ENCODE measurements at places on chromosomes 7 and 10.

GRCh38 chr7:123557398-123558288, at the start of gene NDUFA5:
Gene NDUFA5 (minus strand): TSS chr7:123557818. CDS start chr7:123557795, 23 bp downstream.
- DNase-seq = peak; percentile 99

DNA sequence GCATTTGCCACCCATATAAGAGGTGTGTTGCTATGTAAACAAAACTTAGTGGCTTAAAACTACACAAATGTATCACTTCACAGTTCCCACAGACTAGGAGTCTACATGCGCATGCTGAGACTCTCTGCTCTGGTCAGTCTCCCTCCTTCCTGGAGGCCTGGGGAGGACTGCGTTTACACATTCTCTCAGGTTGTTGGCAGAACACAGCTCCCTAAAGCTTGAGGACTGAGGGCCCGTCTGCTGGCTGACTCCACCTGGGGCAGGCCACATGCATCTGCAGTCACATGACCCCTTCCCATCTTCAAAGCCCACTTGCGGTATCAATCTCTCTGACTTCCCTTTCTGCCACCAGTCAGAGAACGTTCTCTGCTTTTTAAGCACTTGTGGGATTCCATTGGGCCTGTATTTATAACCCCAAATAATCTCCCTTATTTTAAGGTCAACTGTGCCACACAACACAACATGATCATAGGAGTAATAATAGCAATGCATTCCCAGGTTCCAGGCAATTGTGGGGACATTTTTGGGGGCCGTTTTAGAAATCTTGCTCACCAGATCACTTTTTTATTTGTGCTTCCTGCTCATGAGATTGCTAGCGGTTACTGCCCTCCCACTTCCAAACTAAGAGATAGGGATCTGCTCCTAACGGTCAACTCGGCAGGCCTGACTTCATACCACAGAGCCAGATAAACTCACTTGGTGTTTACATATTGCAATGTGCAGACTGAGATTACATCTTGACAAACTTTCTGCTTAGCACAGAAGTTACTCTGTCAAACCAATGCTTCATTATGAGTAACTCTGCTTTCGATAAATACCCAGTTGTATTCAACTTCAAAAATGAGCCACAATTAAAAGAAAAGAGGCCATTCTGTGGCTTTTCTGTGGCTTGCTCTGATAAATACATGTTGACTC, 96.3 kb downstream of the ALOX5 start:
- DNase-seq = no peak

GRCh38 chr7:113004726-113005454, 81.7 kb downstream of the GPR85 start:
- no peak for DNase-seq

- DNase-seq = no peak
Observed at GRCh38 chr10:46534828-46535524, 21.5 kb downstream of the GPRIN2 start.

- DNase-seq = no peak
Observed at GRCh38 chr7:33794419-33794818, 110.9 kb upstream of the BMPER start.

DNA sequence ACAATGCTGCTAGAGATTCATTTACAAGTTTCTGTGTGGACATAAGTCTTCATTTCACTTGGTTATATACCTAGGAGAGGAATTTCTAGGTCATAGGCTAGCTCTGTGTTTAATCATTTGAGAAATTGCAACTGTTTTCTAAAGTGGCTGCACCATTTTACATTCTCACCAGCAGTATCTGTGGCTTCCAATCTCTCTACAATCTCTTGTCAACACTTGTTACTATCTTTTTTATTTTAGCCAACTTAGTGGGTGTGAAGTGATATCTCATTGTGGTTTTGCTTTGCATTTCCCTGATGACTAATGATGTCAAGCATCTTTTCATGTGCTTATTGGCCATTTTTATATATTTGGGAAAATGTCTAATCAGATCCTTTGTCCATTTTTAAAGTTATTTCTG, 53.0 kb upstream of the DRGX start:
- no peak for DNase-seq

- no peak for DNase-seq
Observed at GRCh38 chr7:37480041-37481031, 31.7 kb upstream of the ELMO1 start.

DNA sequence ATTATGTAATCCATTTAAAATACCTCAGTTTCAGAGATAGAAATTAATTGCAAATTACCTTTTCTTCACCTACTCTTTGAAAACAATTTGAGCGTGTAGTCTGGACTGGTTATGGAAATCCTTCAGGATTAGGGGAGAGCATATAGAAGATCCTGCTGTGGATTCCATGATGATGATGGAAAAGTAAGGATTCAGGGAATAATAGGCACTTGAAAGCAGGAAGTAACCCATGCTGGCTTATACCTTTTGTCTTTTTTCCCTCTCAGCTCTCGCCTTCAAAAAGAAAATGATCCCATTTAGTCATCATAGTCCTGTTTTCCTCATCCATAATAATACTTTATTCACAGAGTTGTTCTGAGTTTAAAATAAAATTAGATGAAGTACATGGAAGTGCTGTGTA, 4.4 kb downstream of the HBP1 start:
- DNase-seq = no peak

- no peak for DNase-seq
Observed at GRCh38 chr7:132152131-132152889, 424.0 kb downstream of the PLXNA4 start.

DNA sequence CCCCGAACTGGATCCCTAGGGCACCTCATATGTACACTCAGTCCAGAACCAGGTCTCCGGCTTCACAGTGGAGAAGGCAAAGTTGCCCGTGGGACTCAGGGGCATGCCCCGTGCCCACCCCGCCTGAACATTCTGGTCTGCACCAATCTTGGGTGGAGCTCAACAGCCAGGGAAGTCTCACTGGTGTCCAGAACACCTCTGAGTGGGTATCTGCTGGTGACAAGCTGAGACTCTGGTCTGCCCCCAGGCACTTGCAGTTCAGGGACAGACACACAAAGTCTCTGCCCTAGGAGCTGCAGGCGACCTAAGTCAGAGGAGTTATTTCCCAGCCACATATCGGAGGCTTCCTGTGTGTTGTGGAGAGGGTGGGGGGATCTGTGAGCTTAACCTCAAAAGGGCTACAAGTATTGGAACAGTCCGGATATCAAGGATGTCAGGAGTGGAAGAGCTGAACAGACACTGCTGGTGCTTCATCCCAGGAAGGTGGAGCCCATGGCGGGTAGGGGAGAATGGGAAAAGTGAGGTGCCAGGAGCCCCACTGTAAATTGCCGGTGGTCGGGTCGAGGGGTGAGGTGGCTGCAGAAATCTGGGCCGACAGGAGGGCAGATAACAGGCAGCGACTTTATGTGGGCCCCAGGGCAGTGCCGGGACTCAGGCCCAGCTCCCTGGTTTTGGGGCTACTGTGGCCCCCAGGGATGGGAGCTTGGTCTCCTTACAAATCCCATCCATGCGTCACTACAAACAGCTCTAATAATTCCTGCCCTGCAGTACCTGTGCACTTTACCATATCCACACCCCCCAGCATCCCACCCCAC, 8.6 kb upstream of the TLX1 start:
- no peak for DNase-seq

DNA sequence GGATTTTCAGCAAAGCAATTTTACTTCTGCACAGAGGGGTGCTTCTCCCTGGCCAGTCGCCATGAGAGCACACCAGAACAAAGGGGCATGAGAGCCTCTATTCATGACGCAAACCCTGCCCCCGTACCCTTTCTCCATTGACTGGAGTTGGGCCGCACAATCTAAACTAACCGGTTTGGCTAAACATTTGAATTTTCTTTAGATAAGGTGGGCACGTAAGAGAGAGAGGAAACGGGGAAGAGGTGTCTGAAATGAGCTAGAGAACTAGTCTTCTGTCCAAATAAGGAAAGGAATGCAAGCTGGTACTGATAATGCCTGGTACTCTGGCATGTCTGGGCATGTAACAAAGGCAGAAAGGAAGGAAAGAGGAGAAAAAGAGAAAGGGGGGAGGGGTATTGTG, 13.2 kb upstream of the SCIN start:
- DNase-seq = no peak

DNA sequence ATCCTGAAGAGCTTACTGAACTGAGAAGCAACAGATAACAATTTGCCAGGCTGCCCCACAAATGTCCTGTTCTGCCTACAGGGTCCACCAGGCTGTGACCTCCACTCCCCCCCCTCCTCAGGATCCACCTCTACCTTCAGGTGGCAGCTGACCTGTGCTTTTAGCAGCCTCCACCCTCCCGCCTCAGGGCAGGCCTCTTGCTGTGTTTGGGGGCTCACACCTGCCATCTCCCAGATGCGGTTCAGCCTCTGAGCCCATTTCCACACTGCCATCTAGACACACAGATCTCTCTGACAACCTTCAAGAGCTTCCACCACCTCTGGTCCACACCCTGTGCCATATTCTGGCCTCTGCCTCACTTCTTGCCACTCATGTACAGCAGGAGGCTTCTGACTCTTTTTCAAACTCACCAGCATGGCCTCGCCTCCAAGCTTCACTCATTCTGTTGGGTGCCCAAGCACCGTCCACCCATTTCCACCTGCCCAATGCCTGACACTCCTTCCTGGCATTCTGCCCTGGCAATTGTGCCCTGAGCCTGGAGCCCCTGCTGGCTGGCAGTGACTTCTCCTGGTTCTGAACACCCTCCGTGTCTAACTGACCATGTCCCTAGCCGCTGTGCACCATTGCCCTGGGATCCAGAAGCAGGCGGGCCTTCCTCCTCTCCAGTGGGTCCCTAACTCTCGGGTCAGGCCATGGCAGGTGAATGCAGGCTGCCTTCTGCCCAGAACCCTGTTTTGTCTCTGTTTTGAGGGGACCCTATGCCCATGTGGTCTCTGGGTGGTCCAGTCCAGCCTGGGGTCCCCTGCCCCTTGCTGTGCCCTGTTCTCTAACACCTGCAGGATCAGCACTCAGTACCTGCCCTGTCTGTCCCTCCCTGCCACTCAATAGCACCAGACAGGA, 18.5 kb downstream of the TMEM72 start:
- DNase-seq = no peak

DNA sequence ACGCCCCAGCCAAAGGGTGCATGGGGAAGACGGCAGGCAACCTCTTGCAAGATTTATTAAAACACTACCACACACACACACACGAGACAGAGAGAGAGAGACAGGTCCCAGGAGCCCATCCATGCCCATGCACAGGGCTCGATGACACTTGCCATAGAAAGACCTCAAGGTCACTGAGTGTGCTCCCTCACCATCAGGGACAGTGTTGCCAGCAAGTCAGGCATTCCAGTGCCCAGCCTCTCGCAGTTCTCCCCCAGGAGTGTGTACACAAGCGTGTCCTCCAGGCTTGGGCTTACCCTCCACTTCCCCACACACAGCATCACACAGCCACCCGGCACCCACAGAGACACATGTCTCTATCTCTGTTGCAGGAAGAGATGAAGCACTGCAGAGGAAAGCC, 46.8 kb upstream of the SLF2 start:
- no peak for DNase-seq

DNA sequence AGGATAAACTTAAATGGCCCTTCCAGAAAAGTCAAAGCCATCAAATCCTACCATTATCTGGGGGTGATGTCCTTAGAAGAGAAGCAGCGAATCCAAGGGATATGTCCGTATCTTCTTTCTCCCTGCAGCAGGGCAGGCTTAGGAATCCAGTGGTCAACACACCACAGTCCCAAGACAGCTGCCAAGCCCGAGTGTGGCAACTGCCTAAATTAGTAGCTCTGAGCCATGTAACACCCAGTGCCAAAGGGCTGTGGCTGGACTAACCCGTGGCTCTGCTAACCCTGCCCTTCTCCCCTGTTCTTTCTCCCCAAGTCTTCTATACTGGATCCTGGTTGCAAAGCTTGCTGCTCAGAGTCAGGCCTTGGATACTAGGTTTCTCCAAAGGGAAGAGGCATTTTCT, 74.8 kb downstream of the CDK1 start:
- DNase-seq = no peak

DNA sequence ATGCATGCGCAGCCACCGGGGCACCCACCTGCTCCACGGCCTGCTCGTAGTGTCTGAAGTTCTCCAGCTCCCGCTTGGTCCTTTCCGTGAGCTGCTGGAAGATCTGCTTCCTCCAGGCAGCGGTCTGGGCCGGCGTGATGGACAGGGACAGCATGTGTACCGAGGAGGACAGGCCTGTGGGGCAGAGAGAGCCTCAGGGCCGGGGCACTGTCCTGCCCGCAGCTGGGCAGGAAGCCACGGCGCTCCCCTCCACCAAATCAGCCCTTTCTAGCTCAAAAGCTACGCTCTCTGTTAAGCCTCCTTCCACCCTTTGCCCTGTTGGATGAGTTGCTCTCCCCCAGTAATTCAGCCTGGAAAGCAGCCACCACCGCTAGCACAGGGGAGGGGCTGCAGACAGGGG, 19.2 kb downstream of the TECPR1 start:
- no peak for DNase-seq

DNA sequence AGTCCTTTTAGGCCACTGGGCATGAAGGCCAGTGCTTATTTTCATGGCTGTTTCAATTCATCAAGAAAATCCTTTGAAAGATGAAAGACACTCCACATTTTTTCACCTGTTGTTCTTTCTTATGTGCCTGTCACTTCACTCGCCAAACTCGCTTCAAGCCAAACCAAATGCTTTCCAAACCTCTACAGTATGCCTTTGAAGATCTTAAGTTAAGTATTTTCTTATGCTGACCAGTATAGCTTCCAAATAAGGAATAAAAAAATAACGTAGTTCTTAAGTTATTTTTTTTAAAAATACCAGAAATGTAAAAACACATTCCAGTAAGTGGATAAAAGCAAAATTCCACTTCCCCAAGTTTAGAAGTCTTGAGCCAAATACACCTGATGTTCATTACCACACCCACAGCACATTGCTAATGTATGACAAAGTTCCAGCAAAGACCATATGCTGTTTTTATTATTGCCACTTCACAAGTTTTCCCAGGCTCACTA, 186.1 kb downstream of the MTERF1 start:
- DNase-seq = no peak

DNA sequence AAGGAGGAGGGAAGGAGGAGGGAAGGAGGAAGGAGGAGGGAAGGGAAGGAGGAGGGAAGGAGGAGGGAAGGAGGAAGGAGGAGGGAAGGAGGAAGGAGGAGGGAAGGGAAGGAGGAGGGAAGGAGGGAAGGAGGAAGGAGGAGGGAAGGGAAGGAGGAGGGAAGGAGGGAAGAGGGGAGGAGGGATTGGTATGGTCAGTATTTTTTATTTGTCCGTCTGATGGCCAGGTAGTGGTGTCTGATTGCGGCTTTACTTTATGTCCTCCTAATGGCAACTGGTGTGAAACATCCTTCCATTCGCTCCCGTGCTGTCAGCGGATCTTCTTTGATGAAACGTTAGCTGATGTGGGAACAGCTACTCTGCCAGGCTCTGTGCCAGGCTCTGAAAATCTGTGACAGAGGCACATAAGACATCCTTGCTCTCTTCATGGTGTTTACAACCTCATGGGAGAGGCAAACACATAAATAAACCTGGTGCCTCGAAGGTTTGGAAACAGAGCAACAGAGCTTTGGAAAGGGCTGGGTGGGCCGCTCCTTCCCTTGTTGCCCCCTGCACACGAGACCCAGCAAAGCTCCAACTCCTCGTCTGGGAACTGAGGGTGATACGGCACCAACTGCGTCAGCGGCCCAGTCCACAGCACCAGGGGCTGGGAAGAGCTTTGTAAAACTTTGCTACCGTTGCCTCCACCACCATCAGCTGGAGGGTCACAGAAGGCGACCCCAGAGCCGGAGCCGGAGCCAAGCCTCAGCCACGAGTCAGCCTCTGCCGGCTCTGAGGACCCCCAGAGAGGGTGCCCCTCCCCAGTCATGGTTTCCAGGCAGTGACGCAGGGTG, 40.3 kb downstream of the PDGFA start:
- no peak for DNase-seq

- DNase-seq = no peak
Observed at GRCh38 chr10:129329385-129330055, 137.5 kb upstream of the MGMT start.

Measured in amniotic stem cell (primary cell).